ENCODE measurements at places on chromosomes 7 and 10.

DNA sequence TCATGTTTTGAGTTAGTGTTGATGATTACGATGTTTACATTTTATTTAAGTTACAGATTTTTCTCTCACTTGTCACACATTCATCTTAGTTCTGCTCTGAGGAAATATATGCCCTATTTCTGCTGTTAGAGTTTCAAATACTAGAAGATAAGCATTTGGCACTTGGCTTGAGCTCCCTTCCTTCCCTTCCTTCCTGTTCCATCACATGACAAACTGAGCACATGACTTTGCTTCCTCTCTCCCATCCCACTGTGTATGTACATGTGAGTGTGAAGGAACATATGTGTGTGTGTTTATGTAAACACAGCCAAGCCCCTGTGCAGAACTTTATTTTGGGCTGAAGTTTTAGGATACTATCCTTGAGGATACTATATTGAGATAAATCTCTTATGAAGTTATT, 795.9 kb upstream of the IGFBP3 start:
- DNase-seq: no peak

DNA sequence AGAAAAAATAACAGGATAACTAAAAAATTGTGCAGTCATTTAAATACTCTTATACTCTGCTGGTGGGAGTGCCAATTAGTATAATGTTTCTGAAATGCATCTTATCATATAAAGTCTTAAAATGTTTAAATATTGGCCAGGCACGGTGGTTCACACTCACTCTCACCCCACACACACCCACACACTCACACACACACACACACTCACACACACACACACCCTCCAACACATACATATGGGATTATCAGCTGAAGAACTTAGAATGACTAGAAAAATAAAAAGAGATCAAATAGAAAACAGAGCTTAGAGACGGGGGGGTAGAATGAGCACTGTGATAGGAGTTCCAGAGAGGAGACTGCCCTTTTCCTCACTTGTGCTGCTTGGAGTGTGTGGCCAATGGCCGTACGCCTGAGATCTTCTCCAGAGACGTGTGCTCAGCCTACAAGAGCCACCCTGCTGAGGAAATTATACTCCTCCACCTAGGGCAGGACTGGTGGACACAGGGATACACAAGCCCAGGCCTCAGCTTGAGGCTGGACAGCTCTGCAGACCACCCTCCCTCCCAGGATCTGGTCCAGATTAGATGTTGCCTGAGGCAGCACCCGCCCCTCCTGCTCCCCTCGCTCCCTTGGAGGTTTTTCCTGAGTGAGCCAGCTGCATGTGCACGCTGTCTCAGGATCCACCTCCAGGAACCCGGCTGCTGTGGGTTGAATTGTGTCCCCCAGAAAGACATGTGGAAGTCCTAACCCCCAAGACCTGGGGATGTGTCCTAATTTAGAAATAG, 26.5 kb upstream of the PRKAG2 start:
- no peak for DNase-seq

- DNase-seq: peak; percentile 65
These were observed 2.5 kb downstream of the LFNG start for GRCh38 chr7:2521952-2522591.

DNA sequence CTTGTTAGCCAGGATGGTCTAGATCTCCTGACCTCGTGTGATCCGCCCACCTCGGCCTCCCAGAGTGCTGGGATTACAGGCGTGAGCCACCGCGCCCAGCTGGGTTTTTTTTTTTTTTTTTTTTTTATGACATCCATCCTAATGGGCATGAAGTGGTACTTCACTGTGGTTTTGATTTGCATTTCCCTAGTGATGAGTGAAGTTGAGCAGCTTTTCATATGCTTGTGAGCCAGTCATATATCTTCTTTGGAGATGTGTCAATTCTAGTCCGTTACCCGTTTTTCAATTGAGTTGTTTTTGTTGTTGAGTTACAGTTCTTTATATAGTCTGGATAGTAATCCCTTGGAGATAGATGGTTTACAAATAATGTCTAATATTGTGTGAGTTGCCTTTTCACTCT, 127.7 kb downstream of the SMURF1 start:
- DNase-seq: no peak

DNA sequence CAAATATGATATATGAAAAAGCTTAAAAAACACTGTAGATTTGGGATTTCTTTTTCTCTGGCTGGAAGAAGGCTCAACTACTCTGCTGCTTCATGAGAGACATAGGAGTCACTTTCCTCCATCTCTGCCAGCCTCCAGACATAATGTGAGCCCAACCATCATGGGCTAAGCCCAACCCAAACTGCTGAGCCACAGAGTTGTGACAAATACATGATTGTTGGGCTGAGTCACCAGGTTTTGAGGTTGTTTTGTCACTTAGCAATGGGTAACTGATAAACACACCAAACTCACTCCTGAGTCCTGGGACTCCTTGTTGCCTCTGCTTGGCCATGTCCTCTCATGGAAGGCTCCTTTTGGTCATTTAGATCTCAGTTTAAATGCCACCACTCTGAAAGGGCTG, 381.8 kb upstream of the FZD8 start:
- DNase-seq: no peak

DNA sequence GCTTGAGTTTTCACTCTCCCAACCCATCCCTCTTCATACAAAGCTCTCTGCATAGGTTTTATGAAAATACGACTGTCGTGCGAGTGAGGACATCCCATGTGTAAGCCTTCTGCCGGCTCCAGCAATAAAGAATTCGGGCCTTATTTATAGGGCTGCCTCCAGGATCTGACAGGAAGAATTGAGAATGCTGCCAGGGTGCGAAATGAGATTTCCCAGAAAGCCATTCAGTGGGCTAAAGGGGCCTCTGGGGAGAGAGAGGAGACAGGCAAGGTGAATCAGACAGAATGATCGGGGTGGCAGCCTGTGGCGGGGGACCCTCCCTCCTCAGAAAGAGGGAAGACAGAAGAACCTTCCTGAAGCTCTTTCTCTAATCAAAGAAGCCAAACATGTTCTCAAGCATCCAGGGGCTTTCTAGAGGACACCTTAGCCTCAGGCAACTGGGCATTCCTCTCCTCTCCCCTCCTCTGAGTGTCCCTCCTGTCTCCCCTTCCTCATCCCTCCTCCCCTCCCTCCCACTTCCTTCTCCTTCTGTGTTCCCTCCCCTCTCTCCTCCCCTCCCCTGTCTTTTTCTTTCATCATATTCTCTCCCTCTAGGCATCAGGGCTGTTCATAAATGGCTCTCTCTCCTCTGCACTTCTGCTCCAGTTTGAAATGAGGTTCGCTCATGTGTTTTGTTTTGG, 410.9 kb downstream of the TYW1 start:
- DNase-seq: no peak

DNA sequence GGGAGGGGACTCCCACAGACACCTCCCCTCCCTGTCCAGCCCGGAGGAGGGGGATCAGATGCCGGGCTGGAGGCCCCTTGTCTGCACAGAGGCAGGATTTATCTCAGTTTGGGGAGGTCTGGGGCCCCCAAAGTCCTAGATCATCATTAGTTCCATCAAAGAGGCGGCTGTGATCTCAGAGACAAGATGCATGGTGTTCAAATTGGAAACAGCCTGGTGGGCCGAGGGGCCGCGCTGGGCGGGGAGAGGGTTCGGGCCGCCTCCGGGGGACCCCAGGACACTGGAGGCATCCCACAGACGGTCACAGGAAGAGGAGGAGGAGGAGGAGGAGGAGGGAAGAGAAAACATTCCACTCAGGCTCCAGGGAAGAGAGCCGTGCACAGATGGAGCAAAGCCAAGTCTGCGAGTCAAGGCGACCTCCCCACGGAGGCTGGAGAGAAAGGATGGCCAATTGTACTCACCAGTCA, 69.5 kb upstream of the CUX1 start:
- no peak for DNase-seq
